ENCODE measurements at places on chromosomes 6 and 20.

GRCh38 chr6:45591890-45592289, 214.2 kb upstream of the SUPT3H start:
- DNase-seq, result no peak

DNA sequence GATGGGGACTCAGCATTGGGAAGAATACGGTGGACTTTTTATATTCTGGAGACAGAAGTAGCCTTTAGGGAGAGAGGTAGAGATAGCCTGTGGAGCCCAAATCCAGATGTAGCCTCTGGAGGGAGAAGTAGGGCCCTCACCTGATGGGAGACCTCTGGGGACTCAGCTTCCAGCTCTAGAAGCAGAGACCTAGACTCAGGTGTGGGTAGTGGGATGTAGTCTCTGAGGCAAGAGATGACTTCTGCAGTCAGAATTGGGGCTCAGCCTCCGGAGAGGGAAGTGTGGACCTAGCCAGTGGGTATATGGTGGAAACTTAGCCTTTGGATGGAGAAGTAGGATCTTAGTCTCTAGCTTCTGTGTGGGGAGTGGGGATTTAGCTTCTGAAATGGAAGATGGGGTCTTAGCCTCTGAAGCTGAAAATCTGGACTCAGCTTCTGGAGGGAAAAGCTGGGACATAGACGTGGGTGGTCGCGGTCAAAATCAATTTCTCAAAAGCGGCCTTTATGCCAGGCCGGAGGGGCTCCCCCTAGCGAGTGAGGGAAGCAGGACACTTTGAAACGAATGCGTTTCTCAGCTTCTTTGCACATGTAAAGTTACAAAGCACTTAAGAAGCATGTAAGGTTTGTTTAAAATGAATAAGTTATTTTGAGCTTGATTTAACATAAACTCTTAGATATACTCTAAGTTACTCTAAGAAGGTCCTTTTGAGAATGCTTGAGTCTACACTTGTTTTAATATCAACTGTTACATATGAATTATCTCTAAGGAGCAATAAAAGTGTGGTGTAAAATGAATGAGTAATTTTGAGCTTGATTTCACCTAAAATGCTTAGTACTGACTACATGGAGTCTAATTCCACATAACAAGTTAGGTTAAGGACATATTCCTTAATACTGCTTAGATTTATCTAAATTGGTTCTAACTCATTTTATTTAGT, 12.9 kb upstream of the ZNF343 start:
- peak; percentile 55 for DNase-seq

- DNase-seq, result no peak
Measured at GRCh38 chr20:63049561-63050221, 42.9 kb upstream of the BHLHE23 start.

DNA sequence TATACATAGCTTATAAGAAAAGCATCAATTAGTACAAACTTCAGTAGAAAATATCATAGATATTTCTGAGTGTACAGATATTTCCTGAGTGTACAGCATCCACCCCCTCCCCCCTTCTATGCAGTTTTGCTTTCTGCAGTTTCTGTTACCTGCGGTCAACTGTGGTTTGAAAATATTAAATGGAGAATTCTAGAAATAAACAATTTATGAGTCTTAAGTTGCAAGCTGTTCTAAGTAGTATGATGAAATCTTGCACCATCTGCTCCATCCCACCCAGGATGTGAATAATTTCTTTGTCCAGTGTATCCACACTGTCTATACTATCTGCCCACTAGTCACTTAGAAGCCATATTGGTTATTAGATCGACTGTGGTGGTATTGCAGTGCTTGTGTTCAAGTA, 15.8 kb upstream of the GPR63 start:
- no peak for DNase-seq

- no peak for DNase-seq
Measured at GRCh38 chr6:144265061-144265357, 20.1 kb upstream of the UTRN start.

DNA sequence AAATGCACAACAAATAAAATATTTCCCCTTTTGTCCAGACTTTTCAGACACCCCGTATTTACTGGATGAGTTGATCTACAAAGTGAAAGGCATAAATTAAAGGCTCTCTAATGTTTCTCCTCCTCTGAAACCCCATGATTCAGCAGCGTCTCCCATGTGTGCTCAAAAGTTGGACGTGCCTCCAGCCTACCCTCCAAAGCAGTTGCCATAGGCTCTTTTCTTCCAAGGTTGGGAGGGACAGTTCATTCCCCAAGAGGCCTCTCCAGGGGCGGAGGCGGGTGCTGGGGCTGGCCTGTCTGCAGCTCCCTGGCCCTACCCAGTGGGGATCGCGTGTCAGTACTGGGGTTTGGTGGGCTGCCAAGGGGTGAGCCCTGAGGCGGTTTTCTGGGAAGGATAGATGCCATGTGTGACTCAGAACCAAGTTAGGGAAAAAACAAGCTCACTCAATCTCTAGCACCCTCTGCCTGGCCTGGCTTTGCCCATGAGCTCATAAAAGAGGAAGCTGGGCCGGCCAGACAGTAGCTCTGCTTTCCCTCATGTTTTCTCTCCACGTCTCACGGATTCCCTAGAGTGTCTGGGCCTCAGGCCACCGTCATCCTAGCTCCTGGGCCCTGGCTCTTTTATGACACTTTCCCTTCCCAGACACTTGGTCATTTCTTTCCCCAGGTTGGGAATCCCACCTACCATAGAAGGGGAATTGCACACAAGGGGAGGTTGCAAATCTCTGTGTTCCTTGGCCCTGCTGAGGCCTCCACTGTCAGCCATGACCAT, 8.0 kb upstream of the IER3 start:
- DNase-seq, result no peak

DNA sequence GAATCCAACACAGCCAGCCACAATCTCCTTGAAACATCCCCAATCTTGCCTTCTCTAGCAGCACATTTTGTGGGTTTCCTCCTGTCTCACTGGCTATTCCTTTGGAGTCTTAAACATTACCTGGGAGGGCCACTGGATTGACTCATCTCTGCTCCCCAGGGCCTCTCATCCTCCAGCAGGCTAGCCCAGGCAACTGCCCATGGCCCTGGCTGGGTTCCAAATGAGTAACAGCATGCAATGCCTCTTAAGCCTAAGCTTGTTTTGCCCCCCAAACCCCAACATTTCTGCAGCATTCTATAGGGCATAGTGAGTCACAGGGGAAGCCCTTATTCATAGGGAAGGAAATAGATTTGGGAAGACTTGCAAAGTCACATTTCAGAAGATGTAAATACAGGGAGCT, 204.9 kb downstream of the FOXA2 start:
- DNase-seq, result no peak

DNA sequence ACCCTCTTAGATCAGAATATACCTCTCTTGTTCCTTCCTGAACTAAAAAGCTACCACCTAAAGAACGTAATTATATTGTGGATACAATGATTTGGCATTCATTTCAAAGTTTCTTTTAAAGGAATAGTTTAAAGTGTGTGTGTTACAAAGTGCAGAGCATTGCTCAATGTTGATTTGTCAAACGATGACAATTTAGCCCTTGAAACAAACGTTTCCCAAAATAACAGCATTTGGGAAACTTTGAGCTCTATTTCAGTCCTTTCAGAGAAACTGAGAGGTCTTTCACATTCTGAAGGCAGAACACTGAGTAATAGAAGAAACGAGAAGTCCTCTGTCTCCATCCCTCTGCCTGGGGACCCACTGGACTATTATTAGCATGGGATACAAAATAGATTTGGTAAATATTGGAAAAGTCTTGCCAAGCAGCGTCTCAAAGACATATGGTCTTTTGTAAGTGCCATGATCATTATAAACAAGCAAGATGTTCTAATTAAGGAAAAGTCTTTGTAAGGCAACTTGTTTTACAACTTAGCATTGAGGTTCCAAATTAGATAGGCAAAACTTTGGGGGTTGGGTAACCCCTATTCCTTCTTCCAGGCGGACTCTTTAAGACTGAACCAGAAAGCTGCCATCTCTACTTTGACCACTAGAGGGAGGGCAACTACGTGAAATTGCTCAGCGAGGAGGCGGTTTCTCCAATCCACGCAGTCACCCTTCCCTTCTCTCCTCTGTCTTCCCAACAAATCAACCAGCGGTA, 208.8 kb downstream of the RNF144B start:
- DNase-seq, result peak; percentile 22

- DNase-seq, result no peak
Measured at GRCh38 chr6:142846883-142847287, 98.1 kb downstream of the HIVEP2 start.

All from stimulated activated CD4-positive, alpha-beta T cell treated with anti-CD3 and anti-CD28 coated beads, Interleukin-4, amount 100 ng/mL, for 48 hours (primary cell).